Suprapubic skin (tissue), 4 donors: ENCODE measurements at places on chromosomes 1 and 21. TPM values are rescaled to one million over a fixed set of nuclear protein-coding genes. Genes with fewer than 3 reads are reported as not detected.

- H3K4me3 ChIP-seq: no peak overlapping the region
- no peak overlapping the region for H3K27ac ChIP-seq
- H3K27me3 ChIP-seq: no peaks in the 10 kb centered on the region
- H3K36me3 ChIP-seq: no peaks in the 10 kb centered on the region
These were observed 119.8 kb downstream of the TPR start for GRCh38 chr1:186255266-186255665.

The IGSF21 gene
- 3.5 TPM for total RNA-seq

The OLFM3 gene
- total RNA-seq: not detected

- no peaks in the 10 kb centered on the region for H3K36me3 ChIP-seq
- H3K4me3 ChIP-seq: no peak overlapping the region
- H3K27me3 ChIP-seq: no peaks in the 10 kb centered on the region
- H3K27ac ChIP-seq: no peak overlapping the region
- no peaks in the 10 kb centered on the region for H3K4me1 ChIP-seq
These were observed 587.2 kb upstream of the ZRANB2 start for GRCh38 chr1:71668065-71668464.

DNA sequence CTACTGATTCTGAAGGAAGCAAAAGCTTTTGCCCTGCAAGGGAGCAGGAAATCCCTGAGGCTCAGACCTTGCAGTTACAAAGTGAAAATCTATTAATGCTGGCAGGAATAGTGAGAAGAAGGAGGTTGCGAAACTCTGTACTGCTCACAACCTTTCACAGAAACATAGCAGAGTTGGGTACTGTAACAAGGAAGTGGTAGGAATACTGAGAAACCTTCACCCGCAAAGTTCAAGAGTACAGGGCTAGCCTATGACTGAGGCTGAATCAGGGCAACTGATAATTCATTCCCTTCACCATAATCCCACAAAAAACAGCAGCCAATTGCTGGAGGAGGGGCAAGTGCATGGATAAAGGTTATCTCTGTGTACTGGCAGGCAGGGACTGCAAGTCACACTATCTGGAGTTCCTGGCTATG, 23.9 kb upstream of the KCTD3 start:
- H3K4me1 ChIP-seq: peaks cover 24% of the 10 kb centered on the region
- no peak overlapping the region for H3K4me3 ChIP-seq
- no peak overlapping the region for H3K27ac ChIP-seq
- H3K36me3 ChIP-seq: no peaks in the 10 kb centered on the region
- DNase-seq: no peak
